ENCODE measurements at places on chromosomes 13 and 19.

GRCh38 chr13:102708211-102708610, 13.4 kb upstream of the METTL21C start:
- DNase-seq: no peak

DNA sequence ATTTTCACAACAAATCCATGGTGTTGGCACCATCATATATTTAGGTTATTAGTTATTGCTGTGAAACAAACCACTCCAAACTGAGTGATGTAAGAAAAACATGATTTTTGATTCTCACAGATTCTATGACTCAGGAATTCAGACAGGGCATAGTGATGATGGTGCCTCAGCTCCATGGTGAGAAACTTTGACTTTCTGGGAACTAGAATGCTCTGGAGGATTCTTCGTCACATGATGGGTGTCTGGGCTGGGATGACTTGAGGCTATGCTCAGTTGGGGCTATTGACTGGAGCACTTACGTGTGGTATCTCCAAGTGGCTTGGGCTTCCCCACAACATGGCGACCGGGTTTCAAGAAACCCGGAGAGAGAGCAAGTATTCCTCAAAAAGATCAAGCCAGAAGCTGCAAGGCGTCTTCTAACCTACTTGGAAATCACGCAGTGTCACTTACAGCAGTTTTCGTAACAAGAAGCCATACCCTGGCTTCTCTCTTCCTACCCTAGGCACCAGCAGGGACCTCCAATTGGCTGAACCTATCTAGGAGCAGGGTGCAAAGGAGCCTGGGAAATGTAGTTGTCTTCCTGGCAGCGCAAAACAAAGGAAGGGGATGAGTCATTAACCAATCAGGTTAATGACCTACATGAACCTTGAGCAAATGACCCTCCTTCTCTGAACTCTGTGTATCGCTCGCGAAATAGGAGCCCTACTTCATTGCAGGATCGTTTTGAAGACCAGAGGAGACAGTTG, 22.4 kb downstream of the VAV1 start:
- no peak for DNase-seq

GRCh38 chr19:7859831-7860713, 14.1 kb downstream of the PRR36 start:
- DNase-seq: no peak

DNA sequence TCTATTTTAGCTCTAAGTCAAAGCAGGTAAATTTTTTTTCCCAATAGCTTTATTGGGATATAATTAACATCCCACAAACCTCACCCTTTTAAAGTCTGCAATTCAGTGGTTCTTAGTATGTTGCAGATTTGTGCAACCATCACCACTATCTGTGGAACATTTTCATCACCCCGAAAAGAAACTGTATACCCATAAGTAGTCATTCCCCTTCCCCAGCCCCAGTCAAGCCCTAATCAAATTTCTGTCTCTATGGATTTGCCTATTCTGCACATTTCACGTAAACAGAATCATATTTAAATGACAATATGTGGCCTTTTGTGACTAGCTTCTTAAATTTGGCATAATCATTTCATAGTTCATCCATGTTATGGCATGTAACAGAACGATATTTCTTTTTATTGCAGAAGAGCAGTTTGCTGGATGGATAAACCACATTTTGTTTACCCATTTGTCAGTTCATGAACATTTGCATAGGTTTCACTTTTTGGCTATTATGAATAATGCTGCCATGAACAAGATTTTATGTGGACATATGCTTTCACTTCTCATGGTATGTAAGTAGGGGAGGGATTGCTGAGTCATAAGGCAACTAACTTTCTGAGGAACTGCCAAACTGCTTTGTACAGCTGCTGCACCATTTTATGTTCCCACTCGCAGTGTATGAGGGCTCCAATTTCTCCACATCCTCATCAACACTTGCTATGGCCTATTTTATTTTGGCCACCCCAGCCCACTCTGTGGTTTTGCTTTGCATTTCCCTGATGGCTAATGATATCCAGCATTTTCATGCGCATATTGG, 10.9 kb downstream of the SLC46A3 start:
- no peak for DNase-seq

GRCh38 chr13:40537146-40537895, 129.1 kb downstream of the FOXO1 start:
- DNase-seq: no peak

DNA sequence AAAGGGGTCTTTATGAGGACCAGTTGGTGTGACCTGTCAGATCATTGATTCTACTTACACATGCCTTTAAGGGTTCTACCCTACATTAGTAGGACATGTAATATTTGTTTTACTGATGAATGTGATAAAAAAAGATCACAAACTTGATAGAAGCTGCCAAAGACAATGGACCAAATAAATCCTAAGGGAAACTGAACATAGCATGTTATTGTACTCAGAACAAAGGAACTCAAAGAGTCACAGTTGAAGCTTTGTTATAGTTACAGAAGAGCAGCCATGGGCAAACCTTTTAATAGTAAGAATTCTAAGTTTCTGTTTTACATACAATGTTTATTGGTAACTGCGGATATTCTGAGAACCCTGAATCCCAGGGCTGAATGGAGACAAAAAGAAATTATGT, 780.1 kb downstream of the SLITRK6 start:
- DNase-seq: no peak
